ENCODE measurements at places on chromosomes 6 and 20.
A peak's percentile ranks its signal among the peaks of the same experiment; 100 is the strongest.

- no peak for DNase-seq
Observed at GRCh38 chr6:43823879-43824702, 54.1 kb downstream of the VEGFA start.

- no peak for DNase-seq
Observed at GRCh38 chr6:7879980-7880717, 30.4 kb downstream of the TXNDC5 start.

DNA sequence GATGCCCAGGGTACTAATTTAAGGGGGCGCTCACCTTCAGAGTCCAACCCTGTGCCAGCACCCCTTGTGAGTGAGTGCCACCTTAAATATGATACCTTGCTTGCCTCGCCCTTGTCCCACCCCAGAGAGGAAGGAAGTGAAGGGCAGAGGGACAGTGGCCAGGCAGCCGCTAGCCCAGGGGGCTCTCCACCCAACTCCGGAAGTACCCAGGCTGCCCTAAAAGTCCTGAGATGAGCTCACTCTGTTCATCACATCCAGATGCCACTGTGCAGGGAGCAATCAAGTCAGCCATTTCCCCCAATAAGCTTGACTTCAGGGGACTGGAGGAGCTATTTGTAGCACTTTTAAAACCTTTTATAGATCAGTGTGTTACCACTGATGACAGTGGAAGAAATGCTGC is 25.0 kb upstream of the STX16 start:
- DNase-seq = peak; percentile 32

GRCh38 chr6:163965426-163966348 is 551.2 kb downstream of the QKI start:
- DNase-seq = no peak

- DNase-seq = no peak
Observed at GRCh38 chr20:8505476-8506200, 373.6 kb downstream of the PLCB1 start.

Measured in GM23248 (cell line).